ENCODE measurements at places on chromosomes 2 and 18.

DNA sequence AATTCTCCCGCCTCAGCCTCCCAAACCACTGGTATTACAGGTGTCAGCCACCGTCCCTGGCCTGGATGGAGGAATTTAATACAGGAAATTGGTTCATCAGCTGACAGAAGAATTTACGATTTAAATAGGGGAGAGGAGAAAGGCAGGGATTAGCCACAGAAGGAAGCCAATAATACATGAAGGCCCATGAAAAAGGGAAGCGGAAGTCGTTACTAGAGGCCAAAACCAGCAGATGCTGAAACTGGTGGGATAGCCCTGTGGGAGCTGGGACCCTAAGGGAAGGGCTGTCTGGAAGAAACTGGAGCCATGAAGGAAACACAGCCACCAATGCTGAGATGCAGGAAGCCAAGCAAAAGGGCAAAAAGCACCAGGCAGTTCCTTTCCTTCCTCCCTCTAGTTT is 163.7 kb upstream of the RMP24 start:
- DNase-seq = no peak

DNA sequence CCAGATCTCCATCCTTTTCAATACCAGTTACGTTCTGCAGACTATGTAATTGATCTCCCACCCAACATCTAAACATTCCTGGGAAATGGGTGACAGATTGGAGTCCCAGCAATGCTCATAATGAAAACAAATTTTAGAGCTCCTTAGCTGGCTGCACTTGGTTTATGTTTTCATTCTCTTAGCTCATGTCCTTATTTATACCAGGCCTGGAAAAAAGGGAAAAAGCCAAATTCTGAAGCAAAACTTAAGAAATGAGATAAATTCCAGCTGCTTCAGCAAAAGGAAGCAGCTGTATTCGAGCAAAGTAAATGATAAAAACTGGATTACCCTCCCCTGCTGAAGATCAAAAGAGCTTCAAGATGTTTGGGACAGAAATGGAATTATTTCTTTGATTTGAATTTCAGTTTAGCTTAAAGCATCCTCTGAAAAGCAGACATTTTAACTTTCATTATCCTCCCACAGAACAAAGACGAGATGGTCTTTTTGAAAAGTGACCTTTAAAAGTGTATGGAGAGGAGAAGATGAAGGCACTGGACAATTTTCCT is 196.5 kb upstream of the THUMPD2 start:
- DNase-seq = no peak

- no peak for DNase-seq
These were observed 1.6 kb downstream of the MTCL1 start for GRCh38 chr18:8706791-8707555.

- no peak for DNase-seq
These were observed 180.3 kb downstream of the ALK start for GRCh38 chr2:29741132-29741531.

DNA sequence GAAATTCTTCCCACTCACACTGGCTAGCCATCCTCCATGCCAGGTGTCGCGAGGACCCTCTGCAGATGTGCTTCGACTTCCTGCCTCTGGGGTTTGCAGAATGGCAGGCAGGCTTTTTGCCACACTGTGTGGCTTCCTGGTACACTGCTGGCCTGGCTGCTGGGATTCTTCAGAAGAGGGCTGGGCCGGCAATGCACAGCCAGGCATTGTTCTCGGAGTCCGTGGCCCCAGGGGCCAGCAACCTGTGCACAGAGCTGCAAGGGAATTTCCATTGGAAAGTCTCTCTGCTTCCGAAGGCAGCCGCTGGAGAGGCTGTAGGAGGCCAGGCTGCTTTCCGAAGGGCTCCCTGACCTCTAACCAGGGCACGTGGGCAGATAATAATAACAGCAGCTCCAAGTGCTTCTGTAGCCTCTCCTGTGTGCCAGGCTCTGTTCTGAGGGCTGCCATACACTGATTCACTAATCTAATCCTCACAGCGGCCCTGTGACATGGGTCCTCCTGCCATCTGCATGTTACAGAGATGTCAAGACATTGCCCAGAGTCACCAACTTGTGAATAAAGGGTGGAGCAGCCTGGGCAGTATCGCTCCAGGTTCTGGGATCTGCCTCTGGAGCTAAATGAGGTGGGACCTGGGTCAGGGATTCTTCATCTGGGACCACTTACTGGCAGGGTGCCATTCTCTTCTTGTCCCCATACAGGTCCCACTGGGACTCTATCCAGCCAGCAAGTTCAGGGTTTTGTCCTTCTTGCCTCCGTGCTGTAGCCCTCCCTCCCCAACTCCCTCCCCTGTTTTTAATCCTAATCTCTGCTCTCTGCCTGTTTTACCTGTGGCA is 5.0 kb downstream of the LDLRAD4 start:
- DNase-seq = no peak

GRCh38 chr2:28736034-28736433 is 15.6 kb upstream of the PPP1CB start:
- no peak for DNase-seq

DNA sequence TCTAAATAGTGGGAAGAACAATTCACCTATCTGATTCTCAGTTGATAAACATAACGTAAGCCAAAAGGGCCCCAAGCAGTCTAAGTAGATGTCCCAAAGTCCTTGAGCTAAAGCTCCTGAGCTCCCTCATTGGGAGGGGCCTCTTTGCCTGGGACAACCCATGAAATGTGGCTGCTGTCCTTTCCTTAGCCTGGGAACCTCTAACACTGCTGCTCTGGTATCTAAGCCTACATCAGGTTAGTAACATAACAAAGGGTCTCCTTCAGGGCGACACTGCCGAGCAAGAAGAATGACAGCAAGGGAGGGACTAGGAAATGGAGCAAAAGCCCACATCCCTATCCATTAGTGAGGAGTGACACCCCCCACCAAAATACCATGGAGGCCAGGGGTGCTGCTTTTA is 98.3 kb downstream of the MAPRE2 start:
- no peak for DNase-seq

- no peak for DNase-seq
These were observed 141.2 kb upstream of the ST6GAL2 start for GRCh38 chr2:107027205-107027604.

DNA sequence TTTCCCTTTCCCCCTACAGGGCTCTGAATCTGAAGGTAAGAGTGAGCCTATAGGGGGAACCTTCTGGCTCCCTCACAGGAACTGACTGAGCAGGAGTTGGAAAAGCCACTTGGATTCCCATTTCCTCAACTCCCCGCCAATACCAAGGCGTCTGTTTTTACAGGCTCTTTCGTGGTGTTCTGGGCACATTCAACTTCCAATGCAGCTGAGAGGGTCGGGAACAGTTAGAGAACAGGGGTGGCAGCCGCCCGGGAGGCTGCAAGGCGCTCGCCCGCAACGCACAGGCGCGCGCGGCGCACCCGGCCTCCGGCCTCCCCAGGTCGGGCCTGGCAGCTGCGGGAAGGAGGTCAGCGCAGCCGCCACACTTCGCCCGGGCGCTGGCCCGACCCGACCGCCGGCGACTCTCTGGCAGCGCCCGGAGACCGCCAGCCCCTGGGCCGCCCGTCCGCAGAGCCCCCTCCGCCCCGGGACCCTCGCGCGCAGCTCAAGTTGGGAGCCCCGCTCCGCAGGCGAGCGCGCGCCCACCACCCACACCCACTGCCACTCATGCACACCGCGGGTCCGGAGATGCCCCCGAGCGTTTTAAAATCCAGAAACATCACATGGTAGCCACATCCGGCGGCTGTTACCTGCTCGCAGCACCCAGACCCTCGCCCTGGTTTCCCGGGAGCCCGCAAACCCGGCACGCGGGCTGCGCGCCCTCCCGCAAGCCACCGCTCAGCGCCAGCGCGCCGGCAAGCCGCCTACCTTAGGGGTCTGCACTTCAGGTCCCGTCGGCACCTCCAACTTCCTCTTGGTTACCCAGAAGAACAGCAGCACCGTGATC is 816 bp downstream of the GALNT14 start:
- no peak for DNase-seq

GRCh38 chr2:158740127-158740526 is 55.0 kb upstream of the DAPL1 start:
- DNase-seq = no peak

GRCh38 chr18:26468931-26469340 is 79.4 kb downstream of the KCTD1 start:
- no peak for DNase-seq

GRCh38 chr2:132943829-132944228 is 273.8 kb upstream of the LYPD1 start:
- no peak for DNase-seq
